ENCODE measurements at places on chromosomes 3 and 15.
A peak's percentile ranks its signal among the peaks of the same experiment; 100 is the strongest.

DNA sequence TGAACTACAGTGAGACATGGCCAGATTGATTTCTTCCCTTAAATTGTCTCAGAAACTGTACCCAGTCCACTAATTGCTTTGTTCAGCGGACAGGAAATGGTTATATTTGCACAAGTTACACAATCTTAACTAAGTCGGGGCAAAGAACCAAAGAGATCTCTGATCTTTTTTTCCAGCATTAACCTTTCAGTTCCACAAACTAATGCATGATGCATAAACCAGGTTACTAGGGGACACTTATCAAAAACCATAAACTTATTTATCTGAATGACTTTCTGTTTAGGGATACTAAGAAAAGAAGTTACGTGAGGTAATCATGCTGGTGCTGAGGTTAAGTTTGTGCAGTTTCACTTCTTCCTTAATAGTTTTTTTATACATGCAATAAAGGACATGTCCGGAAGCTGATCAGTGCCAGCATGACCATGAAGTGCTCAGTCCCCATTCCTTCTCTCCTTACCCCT, 22.4 kb downstream of the FNDC3B start:
- DNase-seq, result no peak

DNA sequence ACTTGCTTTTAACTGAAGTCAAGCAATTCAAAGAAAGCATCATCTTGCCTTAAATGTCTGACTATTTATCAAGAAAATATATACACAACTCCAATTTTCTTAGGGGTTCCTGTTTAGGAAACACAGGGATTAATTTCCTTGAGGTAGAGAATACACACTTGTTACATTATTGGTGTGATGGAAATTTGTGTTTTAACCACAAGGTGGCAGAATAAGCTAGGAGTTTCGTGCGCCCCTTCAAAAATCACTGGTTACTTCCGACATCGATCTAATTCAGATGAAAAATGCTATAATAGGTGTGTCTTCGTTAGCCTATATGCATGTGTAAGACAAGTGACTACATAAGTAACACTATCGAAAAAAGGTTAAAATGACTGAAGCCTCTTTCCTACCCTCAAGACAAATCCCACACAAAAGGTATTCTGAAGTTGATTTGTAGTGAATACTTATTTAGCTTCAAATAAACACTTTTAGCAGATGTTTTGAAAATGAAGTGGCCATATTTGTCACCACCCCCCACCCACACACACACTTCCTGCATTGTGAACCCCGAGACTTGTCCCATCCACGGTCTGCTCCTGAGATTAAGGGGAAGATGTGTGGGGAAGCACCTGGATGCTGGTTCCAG, 246.5 kb downstream of the ROBO1 start:
- DNase-seq, result no peak

DNA sequence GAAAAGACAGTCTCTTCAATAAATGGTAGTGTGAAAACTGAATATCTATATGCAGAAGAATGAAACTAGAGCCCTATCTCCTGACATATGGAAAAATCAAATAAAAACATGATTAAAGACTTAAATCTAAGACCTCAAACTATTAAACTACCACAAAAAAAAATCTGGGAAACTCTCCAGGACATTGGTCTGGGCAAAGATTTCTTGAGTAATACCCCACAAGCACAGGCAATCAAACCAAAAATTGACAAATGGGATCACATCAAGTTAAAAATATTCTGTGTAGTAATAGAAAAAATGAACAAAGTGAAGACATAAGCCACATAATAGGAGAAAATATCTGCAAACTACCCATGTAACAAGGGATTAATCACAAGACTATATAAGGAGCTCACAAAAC, 286.4 kb downstream of the TBC1D5 start:
- no peak for DNase-seq

DNA sequence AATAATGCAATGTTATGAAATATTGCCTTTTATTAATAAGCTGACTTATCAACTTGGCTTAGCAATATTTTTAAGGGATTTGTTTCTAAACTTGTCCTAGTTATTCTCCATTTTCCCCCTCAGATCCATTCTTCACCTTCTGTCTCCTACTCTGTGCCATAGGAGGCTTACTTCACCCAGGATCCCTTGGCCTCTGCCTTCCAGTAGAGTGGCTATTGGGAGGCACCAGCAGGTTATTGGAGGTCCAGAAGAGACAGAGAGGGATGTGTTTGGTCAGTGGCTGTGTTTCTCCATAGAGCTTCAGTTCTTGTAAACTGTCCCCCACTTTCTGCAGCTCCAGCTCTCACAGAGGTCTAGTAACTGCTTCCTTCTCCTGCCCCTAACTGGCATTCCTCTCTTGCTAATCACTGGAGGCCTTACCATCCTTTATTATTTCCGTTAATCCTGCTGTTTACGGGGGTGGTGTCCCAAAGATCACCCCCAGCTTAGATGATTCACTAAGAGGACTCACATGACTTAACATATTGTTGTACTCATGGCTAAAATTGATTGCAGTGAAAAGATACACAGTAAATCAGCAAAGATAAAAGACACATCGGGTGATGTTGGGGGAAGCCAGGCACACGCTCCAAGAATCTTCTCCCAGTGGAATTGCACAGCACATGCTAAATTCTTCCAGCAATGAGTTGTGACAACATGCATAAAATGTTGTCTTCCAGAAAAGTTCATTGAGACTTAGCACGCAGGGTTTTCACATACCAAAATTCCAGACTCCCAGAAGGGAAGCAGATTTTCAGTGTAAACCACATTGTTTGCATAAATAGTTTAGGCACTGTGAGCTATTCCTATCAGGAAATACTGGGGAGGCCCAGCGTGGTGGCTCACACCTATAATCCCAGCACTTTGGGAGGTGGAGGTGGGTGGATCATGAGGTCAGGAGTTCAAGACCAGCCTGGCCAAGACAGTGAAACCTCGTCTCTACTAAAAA, 67.5 kb downstream of the RPL22L1 start:
- no peak for DNase-seq

DNA sequence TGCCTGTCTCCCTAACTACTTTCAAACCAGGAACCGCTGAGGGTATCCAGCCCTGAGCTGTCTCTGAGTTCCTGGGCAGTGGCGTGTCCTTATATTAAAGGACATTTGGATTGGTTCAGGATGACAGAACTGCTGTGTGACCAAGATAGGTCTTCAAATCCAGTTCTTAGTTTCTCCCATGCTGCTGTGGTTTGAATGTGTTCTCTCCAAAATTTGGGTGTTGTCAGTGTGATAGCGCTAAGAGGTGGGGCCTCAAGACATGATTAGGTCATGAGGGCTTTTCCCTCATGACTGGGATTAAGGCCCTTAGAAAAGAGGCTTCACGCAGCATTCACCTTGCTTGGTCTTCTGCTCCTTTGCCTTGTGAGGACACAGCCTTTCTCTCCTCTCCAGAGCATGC, 376.5 kb upstream of the TPM1 start:
- no peak for DNase-seq

DNA sequence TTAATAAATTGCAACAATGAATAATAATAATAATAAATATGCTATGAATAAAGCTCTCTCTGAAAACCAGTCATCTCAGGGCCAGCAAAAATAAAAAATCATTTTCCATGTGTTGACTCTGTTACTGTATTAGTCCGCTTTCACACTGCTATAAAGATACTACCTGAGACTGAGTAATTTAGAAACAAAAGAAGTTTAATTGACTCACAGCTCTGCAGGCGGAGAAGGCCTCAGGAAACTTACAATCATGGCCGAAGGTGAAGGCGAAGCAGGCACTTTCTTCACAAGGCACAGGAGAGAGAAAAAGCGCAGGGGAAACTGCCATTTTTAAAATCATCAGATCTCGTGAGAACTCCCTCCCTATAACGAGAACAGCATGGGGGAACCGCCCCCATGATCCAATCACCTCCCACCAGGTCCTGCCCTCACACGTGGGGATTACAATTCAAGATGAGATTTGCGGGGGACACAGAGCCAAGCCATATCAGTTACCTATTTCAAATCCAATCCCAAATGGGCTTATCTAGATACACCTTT, 224.1 kb downstream of the IGSF11 start:
- no peak for DNase-seq

DNA sequence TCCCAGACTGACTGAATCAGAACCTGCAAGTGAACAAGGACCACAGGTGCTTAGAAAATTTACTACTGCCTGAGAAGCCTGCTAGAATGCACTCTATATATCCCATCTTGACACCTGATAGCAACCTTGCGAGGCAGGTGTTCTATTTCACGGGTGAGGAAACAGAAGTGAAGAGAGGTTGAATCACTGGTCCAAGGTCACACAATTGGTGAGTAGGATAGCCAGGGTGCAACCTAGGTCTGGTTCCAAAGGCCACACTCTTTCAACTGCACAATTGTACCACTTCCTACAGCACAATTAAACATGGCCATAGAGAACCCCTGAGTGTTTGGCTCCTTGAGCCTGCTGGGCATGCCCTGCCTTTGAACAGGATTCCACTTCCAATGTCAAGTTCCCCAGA, 87.0 kb downstream of the RAB11A start:
- DNase-seq, result no peak

- peak; percentile 39 for DNase-seq
These were observed 156.5 kb upstream of the SLC2A2 start for GRCh38 chr3:171183042-171183441.

DNA sequence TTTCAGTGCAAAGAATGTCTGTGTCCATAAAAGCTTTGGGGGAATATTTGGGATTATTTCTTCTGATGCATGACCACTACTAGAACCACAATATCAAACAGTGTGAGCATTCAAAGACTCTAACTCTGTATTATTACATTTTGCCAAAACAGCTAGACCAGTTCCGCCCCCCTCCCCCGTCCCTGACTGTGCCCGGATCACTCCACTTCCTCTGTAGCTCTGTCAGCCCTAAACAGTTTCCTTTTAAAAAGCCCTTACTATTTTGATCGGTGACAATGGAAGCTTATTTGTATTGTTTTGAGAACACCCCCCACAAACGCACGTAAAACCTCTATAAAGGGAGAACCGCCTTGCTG, 36.6 kb upstream of the EPHB3 start:
- DNase-seq, result no peak

Measured in head of caudate nucleus (tissue), 42 donors.